ENCODE measurements at places on chromosomes 2 and 18.

GRCh38 chr2:149789549-149789948 lies 202.0 kb upstream of the MMADHC start:
- no peak for DNase-seq

DNA sequence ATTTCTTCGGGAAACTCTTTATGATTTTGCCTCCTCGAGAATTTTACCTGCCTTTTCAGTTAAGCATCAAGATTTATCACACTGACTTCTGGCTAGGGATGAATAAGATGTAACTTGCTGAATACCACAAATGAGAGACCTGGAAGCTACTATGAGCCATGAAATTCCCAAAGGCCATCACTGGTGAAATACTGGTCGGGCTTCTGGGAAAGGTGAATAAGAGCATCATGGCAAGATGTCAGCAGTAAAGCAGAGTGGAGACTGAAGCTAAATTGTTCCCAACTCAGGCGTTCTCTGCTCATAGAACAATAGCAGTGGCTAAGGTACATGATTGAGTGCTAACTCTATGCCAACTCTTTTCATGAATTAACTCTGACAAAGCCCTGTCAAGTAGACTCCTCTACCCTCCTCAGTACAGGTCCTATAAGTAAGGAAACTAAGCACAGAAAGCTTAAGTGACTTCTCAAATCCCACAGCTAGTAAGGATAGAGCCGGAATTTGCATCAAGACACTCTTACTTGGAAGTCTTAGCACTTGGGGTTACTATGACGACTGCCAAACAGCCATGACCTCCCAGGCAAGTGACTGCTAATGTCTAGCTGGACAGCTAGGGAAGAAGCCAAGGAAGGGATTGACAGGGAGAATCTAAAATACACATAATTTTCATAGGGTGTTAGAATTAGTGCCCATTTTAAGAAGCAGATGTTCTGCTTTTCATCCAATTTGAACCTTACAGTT lies 22.7 kb upstream of the DSC3 start:
- no peak for DNase-seq

- no peak for DNase-seq
Observed at GRCh38 chr2:30373881-30374302, 73.2 kb upstream of the LCLAT1 start.

GRCh38 chr18:49342690-49343089 lies 117.8 kb downstream of the DYM start:
- DNase-seq, result no peak

DNA sequence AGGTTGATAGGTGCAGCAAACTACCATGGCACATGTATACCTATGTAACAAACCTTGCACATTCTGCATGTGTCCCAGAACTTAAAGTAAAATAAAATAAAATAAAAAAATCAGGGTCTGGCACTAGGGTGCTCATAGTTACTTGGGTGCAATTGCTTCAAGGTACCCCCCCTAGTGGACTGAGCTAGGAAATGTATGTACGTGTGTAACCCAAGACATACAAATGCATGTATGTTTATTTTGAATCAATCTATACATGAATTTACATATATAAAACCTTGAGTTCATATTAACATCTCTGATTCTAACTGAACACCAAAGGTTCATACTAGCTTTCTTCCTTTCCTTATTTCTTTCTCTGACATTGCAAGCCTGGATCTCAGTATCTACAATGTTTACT lies 51.5 kb downstream of the USP37 start:
- DNase-seq, result peak; percentile 2

GRCh38 chr18:21110713-21111345 lies 784 bp downstream of the ROCK1 start:
- no peak for DNase-seq

DNA sequence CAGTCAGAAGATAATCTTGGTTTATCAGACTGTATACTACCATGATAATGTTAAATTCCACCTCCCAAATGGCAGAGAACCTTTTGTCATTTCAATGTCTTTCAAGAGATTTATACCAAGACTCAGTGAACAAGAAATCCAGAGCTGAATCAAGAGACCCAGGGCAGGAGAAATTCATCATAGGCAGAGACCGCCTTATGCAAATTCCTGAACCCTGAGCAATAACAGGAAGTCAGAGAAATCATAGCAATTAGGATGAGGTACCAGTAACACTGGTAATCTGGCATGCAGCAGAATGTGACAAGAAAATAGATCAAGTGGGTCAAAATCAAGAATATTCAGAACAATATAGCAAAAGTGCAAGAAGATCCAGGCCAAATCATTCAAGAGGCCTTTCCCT lies 412.4 kb upstream of the LRATD1 start:
- no peak for DNase-seq

GRCh38 chr2:136693966-136694365 lies 71.4 kb upstream of the THSD7B start:
- DNase-seq, result no peak

GRCh38 chr18:39935598-39935997 lies 2019.4 kb upstream of the PIK3C3 start:
- DNase-seq, result no peak

GRCh38 chr18:70116949-70117348 lies 88.5 kb downstream of the RTTN start:
- DNase-seq, result no peak

DNA sequence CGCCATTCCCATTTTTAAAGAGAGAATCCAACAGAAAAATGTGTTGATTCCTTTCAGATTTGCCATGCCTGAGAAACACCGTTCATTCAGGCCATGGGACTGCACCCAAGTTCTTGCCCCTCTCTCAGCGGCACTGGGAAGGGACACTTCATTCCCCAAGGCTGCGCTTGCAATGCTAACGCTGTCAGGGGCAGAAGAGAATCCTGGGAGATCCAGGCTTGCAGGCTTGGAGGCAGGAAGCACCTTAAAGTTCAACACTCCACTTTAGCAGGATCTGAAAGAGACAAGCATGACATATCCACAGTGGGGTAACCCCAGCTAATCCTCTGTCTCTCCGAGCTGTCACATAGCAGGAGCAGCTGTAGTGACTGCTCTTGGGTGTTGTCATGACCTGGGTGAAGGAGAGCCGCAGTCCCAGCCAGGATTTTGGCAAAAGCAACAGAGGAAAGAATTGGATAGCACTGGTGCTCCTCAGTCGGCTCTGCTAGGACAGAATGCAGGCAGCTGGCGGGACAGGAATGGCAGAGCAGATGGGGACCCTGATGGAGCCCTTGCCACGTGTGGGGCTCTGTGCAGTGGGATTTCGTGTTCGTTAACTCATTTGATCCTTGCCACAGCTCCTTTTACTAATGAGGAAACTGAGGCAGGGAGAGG lies 22.0 kb upstream of the ODC1 start:
- no peak for DNase-seq
